Aorta (tissue), 5 donors: ENCODE measurements at places on chromosomes 3 and 15. TPM values are rescaled to one million over a fixed set of nuclear protein-coding genes. Genes with fewer than 3 reads are reported as not detected.

GRCh38 chr3:53811143-53811927 lies 34.9 kb downstream of the CHDH start:
- DNase-seq: no peak

GRCh38 chr3:148975248-148975647 lies 16.1 kb upstream of the GYG1 start:
- DNase-seq: no peak

DNA sequence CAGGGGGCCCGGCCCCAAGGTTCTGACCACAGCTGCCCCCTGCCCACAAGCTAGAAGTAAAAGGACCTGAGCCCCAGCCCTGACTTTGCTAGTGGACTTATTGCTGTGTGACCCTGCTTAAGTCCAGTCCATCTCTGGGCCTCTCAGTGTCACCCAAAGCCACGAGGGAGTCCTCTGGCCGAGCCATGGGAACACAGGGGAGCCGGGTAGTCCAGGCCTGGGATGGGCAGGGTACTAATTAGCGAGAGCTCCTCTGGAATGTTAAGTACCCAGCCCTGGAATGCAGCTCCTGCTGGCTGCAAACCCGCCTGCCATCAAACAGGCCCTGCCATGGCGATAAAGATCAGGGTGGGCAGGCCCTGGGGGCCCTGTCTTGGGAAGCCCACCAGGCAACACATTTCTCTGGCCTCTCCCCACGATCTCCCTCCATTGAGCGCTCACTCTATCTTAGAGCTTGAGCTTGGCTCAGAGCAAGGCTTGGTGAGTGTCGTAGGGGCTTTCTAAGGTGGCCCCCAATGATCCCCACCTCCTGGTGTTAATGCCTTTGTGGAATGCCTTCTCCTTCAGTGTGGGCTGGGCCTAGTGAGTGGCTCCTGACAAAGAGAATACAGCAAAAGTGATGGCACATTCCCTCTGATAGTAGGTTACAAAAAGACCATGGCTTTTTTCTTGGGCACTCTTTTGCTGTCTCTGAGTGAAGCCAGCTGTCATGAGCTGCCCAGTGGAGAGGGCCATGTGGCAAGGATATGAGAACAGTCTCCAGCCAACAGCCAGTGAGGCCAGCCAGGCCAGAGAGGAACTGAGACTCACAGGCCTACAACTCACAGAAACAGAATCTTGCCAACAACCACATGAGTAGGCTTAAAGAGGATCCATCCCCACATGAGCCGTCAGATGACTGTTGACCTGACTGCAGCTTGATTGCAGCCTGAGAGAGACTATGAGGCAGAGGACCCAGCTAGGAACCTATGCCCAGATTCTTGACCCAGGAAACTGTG lies 133.1 kb downstream of the SMAD6 start:
- peak; percentile 64 for DNase-seq

DNA sequence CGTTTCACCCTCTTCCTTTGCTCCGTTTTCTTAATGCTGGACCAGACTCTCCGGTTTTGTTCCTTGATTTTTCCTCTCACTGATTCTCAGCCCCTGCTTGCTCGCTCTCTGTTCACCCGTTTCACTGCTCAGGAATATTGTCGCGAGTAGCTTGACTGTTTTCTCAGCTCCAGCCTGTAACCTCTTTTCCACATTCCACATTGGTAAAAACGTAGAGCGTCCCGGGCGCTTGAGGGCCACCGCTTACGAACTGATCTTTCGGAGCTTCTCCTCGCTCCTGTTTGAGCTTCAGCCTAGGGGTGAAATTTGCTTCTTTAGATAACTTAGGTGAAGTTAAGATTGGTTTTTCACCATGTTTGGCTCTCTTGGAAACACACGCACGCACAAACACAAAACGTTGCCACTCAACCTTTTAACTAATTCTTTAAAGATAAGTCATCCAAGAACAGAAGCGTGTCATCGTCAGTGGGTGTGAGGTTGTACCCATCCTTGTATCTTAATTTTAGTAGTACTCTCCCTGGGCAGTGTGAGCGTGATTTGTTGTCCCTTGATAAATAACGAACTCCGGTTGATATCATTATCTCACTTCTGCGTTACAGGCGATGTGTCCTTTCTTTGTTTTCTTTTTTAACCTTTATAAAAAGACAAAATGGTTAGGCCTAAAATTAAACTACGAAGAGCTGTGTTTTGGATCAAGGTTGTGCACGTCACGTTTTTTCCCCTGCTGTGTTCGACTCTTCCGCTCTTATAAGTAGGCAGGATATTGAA lies 1.0 kb downstream of the PAK2 start:
- no peak for DNase-seq

DNA sequence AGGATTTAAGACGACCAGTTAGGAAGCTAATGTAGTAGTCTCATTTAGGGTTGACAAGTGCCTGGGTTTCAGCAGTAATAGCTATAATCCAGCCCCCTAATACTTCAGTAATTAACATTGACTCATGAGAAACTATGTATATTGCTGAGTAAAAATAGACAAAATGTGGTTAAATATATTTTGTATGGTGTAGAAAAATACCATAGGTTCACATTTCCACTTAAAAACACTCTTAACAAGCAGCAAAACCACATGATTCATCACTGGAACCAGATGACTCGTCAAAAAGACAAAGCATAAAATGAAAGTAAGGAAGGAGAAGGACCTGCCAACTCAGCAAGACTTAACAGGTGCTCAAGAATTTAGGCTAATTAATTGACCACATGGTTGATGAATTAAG lies 288.9 kb downstream of the EFHB start:
- DNase-seq: no peak

DNA sequence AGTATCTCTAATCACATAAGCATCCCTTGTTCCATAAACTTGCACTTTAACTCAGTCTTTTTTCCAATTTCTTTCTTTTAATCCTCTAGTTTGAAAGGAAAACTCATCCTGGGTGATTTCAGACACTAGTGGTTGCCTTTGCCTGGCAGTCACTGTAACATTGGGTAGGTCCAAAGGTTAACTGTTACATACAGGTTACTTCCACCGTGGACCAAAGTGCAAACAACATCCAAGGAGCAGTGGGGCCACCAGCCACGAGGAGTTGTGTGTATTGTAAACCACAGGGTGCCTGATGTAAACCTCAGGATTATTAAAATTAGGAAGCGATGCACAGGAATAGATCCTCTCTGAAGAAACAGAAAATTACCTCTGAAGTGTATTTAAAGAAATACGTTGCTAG lies 75.0 kb downstream of the HCN4 start:
- DNase-seq: no peak

DNA sequence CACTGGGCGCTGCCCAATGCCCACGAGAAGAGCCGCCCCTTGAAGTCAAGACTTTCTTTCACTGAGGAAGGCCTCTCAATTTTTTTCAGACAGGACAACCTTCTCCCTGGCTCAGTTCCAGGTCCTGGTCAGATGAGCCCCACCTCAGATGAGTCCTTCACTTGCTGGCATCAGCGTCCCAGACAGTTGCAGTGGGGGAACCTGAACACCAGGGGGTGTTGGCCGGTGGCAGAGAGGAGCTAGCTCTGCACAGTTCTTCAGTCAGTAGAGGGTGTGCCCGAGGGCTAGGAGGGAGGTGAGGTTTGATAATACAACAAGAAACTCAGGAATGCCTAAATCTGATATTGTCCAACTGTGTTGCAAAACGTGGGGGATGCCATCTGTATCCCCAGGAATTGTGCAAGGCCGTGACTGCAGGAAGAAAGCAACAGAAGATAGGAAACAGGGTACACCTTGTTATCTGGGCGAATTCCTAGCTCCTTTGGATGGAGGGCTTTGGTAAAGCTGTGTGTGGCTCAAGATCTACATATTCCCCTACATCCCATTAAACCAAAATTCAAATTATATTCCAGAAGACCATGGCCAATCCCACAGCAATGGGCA lies 34.3 kb downstream of the CCR3 start:
- peak; percentile 76 for DNase-seq

DNA sequence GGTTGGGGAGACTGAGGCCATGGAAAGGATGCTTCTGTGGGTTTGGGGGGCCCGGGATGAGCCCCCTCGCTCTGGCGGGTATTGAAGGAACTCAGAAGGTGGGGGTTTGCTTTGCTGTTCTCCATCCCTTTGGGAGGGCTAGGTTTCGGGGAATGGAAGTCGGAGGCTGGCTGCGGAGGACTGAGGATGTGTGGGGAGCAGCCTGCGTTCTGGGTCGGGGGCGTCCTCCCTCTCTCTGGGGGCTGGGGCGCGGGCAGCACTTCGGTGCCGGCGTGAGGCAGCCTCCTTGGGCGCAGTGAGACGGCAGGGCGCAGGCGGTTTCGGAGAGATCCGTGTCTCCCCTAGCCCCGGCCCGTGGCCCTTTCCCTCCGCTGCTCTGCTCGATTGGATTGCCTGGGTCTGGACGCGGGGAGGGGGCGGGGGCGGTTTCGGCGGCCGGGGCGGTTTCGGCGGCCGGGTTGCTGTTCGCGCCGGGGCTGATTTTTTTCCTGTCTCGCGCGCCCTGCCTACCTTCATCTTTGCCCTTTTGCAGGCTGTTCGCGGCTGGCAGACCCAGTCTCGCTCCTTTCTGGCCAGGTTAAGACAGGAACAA lies 1.4 kb downstream of the PTPRG start:
- DNase-seq: peak; percentile 49

DNA sequence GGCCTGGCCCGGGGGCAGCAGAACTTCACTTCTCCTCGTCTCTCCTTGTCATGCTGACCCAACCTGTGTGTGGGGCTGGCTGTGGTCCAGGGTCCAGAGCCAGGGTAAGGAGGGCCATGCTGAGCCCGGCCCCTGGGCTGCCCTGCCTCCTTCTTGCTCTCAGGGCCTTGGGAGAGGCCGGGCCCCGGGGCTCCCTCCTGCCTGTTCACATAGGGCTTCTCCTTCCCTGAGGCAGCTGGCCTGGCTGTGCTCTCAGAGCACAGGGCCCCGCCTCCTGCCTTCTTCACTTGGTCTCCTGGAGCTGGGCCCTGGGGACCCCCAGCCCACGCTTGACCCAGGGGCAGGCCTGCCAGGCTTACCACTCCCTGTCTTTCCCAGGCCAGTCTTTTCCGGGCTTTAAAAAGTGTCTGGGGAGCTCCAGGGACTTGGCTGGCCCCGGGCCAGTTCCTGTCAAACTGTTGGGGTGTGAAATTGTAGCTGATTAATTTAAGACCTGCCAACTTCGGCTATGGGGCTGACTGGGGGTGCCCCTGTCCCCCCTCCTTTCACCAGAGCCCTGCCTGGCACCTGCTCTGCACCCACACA lies 11.8 kb downstream of the PLXNA1 start:
- no peak for DNase-seq

Gene IGSF11
- 0.05 TPM for polyA plus RNA-seq

DNA sequence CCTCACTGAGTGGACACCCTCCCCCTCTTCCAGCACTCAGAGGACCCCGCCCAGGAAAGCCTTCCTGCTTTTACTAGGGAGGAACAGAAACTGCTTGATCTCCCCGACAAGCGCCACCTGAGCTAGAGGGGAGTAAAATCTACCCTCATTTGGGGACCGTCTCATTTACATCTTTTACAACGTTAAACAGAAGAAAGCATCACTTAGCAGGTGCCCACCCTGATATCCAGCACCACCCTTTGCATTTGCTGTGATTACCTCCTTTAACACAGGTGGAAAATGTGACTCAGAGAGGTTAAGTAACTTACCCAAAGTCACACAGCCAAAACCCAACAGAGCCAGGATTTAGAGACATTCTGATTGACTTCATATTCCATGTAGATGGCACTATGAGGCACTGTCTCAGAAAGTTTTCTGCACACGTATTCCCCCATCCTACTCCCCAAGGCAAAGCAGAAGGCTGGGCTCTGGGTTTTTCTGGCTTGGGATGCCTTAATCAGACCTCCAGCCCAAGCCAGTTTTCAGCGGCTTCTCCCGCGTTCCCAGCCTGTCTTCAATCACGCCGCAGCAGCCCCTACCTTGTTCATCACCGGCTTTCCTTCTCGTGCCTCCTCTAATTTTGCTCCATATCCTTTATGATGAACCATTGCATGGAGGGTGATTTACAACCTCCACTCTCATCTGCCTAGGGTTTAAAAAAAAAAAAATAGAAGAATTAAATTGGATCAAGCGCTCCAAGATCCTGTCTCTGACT lies 314.6 kb upstream of the PROK2 start:
- no peak for DNase-seq

DNA sequence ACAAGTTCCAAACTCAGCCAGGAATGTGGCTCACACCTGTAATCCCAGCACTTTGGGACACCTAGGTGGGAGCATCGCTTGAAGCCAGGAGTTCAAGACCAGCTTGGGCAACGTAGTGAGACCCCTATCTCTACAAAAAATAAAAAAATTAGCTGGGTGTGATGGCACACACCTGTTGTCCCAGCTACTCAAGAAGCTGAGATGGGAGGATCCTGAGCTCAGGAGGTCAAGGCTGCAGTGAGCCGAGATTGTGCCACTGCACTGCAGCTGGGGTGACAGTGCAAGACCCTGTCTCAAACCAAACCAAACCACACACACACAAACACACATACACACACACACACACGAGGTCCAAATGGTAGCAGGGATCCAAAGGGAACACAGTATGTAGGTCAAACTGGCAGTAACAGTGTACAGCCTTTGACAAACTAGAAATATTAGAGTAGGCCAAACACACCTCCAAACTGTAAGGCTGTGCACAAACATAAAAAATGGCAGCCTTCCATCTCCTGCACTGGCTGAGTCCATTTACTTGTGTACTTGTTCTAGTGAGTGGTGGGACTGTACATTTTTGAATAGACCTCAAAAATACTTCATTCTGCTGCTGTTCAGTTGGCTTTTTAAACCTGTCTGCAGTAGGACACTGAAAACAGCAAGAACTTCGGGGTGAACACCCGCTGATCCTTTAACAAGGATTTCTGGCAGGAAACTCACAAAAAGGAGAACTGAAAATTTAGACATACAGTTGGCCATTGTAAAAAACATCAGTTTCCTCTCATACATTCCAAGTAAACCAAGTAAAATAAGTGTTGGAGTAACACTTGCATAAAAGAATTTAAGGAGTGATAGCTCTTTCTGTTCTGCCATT lies 33.6 kb downstream of the INTS14 start:
- no peak for DNase-seq

DNA sequence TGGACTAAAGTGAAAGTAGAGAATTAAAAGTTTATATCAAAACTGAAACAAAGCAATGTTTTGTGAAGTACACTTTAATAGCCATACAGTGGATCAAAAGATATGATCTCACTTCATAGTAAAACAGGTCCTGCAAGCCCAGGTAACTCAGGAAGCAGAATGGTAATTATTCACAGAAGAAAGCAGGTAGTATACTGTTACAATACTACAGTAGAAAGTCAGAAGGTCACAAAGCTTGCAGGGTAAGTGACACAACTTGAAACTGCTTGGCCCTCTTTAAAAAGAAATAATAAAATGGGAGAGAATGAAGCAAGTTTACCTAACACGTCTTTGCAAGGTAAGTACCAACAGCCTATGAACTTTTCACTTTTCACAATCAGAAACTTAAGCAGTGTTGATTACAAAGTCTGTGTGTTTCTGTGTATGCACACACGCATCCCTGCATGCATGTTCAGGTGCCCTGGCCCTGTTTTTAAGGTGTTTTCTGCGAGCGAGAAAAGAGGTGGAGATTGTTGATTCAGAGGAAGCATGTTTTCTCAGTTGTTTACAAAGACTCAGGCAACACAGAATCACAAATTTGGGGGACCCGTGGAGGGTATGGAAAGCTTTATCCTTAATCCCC lies at the start of gene NAALADL2:
Gene NAALADL2, plus strand, starts transcription at position 221 of the 622 bp plus-strand sequence.
- DNase-seq: no peak

GRCh38 chr3:153038367-153038766 lies 123.7 kb upstream of the RAP2B start:
- DNase-seq: no peak

GRCh38 chr3:11459186-11459824 lies 184.4 kb downstream of the VGLL4 start:
- DNase-seq: no peak

GRCh38 chr15:99507504-99508310 lies 58.1 kb upstream of the MEF2A start:
- DNase-seq: no peak
